ENCODE measurements at places on chromosomes 7 and 10. TPM values are rescaled to one million over a fixed set of nuclear protein-coding genes. Genes with fewer than 3 reads are reported as not detected.

DNA sequence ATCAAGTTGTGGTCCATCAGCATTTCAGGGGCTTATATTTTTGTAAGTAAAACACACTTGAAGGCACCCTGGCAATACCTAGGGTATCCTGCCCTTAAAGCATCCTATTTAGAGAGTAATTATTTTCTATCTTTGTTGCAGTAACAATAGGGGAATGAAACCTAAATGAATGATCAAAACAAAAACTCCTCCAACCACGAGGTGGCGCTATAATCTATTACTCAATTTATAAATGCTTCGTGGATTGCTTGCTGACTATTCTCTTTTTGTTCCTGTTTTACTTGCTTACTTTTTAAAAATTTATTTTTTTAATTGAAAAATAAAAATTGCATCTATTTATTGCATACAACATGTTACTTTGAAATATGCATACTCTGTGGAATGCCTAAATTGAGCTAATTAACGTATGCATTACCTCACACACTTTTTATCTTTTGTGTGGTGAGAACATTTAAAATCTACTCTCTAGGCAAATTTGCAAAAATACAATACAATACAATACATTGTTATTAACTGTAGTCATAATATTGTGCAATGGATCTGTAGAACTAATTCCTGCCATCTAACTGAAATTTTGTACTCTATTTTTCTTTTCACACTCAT lies 147.7 kb upstream of the BMPER start:
- no peak for DNase-seq

GRCh38 chr10:32132357-32132946 lies 76.2 kb upstream of the KIF5B start:
- no peak for DNase-seq

DNA sequence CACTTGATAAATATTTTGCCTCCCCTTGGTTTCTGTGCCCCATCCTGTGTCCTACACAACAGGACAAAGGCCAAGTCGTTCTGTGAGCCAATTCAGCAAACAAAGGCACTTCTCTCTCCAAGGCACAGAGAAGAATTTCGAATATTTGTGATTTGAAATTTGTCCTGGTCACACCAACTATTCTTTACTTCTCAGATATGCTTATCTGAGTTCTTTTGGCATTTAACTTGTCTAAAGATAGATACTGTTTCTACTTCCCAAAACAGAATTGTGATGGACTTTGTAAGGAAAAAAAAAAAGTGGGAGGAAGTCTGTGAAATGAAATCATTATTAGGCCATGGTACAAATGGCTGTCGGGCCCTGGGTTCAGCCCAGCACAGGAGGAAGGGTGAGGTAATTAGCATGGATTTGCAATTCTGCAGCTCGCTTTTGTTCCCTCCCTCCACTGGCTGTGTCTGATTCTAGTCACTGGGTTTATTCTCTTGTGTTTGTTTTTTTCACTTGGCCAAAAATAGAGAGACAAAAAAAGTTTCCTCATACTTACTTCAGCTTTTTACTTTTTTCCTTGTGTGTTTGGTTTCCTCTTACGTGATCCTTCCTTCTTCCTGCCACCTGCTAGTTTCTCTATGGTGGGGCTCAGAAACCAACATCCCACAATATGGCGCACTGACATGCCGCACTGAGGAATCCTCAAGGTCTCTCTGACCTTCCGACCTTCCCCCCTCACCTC lies 108.2 kb upstream of the MKLN1 start:
- DNase-seq = no peak

DNA sequence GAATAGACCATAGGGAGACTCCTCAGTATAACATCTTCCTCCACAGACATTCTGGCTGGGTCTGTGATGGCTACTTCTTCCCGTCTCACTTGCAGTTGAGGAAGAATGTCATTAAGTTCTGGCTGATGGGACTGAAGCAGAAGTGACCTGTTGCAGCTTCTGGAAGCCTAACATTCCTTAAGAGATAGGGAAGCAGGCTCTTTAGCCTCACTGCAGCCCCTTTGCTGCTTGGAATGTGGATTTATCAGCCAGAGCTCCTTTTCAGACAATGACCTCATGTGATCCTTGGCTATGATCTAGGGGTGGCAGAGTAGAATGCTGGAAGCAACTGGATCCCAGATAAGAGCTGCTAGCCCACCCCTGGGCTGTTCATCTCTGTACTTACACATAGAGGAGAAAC lies 142.5 kb downstream of the RNF216 start:
- no peak for DNase-seq

GRCh38 chr10:50421026-50421719 lies 169.9 kb upstream of the ASAH2 start:
- DNase-seq = no peak

The CTAGE4 gene
- total RNA-seq = 0.58 TPM

The NEURL1 gene
- 0.13 TPM for total RNA-seq

DNA sequence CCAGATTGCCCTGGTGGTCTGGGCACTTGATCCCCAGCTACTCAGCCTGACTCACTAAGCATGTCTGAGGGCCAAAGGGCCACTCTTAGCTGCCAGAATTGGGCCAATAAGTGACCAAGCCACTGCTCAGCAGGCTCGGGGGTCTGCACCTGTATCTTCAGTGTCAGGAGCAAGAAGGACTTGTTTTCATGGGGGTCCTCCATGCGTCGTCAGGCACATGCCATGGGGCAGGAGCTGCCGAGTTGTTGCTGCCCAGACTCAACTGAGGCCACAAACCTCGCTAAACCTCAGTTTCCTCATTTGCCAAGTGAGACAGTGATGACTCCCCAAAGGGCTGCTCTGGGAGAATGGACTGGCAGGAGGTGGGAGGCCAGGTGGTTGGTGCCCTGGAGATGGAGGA lies 158.6 kb upstream of the GDF10 start:
- DNase-seq = peak; percentile 67

The KIAA1549 gene
- 2.4 TPM for total RNA-seq

- no peak for DNase-seq
Observed at GRCh38 chr7:48933549-48934085, 9.3 kb downstream of the CDC14C start.

- DNase-seq = no peak
Observed at GRCh38 chr10:117549100-117549585, 6.6 kb downstream of the EMX2 start.

GRCh38 chr7:1531263-1531978 lies 919 bp downstream of the MAFK start:
- DNase-seq = no peak

DNA sequence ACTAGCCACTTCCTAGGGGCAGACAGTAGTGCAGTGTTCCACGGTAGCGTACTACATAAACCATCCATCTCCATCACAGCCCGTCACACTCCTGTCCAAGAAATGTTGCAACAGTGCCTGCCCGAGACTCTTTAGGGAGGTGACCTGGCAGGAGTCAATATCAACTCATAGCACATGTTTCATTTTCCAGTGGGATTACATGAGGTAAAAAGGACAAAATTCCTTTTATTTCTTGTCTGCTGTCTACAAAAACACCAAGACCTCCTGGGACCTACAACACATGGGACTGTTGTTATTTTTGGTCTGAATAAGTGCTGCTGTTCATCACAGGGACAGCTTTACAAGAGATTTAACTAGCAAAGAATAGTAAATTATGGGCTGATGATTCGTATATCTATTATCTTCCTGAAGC lies 99.9 kb downstream of the MPP7 start:
- DNase-seq = no peak

The SUN3 gene
- total RNA-seq = not detected

The MACROH2A2 gene
- 4.7 TPM for total RNA-seq

The UBN2 gene
- total RNA-seq = 13.5 TPM

DNA sequence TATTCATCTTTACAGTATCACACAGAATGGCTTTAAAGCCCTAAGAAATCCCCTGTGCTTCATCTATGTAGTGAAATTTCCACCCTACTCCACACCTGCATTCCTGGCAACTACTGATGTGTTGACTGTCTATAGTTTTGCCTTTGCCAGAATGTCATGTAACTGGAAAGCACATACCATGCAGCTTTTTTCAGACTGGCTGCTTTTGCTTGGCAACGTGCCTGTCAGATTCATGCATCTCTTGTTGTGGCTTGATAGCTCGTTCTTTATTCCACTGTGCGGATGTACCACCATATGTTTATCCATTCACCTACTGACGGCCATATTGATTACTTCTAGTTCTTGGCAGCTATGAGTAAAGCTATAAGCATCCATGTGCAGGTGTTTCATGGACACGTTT lies 30.6 kb downstream of the RBM17 start:
- no peak for DNase-seq

GRCh38 chr7:54788664-54789063 lies 29.7 kb upstream of the SEC61G start:
- DNase-seq = no peak

- no peak for DNase-seq
Observed at GRCh38 chr10:118209215-118209614, 132.9 kb downstream of the FAM204A start.

The PTF1A gene
- not detected for total RNA-seq

- DNase-seq = no peak
Observed at GRCh38 chr10:114507449-114507848, 103.1 kb upstream of the AFAP1L2 start.

DNA sequence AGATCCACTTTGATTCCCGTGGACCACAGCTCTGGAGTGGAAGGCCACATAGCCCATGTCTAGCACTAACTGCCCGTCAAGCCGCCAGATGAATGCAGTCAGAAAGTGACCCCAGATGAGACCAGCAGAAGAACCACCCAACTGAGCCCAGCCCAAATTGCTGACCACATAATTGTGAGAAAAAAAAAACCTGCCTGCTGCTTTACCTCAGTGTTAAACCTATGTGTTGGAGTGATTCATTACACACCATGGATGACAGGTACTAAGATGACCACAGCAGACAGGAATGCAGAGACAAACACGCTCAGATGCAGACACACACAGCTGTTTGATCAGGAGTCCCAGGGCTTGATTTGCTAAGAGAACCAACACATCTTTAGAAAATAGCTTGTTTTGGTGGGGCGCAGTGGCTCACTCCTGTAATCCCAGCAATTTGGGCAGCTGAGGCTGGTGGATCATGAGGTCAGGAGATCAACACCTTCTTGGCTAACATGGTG lies 168.1 kb upstream of the PPP2R2D start:
- DNase-seq = no peak

- peak; percentile 81 for DNase-seq
Observed at GRCh38 chr10:133158437-133158755, 1.6 kb upstream of the KNDC1 start.

DNA sequence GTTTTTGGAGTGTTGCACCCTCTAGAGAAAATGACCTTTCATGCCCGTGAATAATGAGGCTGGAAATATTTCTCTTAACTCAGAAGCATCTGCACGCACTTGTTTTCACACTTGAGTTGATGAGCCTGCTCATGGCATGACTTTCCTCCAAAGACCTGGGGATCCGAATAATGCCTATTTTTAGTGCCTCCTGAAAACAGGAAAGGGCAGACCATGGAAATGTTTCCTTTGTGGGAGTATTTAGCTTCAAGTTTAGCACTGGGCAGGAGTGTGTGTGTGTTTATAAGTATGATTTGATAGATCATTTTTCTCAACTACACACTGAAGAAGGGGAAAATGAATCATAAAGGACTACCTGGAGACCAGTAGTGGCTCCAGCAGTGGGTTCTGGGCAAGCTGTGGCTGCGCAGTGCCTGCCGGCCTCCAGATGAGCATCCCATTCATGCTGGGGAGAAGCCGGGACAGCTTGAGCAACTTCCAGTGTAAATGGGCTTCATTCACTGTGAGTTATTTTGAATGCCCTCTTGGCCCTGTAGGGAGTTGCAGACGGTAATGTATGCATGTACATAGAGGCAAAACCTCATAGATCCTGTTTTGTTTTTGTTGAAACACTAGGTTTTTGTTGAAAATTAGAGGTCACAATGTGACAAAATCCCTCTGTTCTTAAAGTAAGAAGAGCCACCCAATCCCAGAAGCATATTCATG lies 117.8 kb upstream of the INSYN2A start:
- DNase-seq = no peak

The GHRHR gene
- total RNA-seq = not detected

- DNase-seq = no peak
Observed at GRCh38 chr10:79402951-79403350, 42.5 kb downstream of the ZCCHC24 start.

DNA sequence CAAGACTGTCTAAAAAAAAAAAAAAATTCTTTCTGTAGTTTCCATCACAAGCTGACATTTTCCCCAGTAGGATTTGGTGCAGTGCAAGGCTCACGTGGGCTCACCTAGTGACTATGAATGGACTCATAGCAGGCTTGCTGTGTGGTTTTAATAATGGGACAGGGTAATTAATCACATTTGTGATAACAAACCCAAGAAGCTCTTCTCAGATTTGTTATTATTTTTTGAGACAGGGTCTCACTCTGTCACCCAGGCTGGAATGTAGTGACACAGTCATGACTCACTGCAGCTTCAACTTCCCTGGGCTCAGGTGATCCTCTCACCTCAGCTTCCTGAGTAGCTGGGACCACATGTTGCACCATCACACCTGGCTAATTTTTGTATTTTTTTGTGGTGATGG lies 40.0 kb downstream of the NACAD start:
- no peak for DNase-seq

The EFCAB10 gene
- not detected for total RNA-seq

- DNase-seq = no peak
Observed at GRCh38 chr7:24472093-24472492, 101.2 kb upstream of the PALS2 start.

DNA sequence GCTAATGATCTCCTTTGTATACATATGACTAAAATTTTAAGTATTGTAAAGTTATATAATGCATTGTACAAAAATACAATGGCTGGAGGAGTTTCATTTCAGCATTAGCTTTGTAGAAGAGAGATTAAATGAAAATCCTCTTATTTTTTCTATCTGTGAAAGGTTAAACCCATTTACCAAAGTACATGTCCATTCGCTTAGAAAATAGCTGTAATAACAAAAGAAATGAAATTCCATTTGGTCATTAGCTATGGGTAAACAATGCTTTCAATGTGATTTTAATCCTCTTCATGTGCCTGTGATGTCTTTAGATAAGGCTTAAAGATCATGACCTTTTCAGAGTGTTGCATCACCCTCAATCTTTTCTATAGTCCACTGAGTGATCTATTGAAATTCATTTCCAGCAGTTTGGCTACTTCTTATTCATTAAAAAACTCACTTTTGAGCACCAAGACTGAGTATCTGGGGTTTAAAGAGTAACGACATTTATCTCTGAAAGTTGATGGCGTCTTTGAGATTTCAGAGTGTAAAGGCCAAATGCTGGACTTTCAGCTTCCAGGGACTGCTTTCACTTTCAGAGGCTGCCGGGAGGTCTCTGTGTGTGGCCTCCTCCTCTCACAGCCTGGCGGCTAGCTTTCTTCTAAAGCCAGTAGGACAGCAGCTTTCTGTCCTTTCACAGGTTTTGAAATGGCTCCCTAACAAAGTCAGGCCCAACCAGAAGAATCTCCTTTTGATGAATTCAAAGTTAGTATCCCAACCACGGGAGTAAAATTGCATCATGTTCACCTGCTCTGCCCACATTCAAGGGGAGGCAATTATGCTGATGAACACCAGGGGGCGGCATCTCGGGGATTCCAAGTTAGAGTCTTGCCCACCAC lies 701.4 kb upstream of the COBL start:
- DNase-seq = no peak

GRCh38 chr7:127107601-127108007 lies 145.1 kb downstream of the GRM8 start:
- DNase-seq = no peak

The RET gene
- 0.64 TPM for total RNA-seq
